ENCODE measurements at places on chromosomes 5 and 9.

DNA sequence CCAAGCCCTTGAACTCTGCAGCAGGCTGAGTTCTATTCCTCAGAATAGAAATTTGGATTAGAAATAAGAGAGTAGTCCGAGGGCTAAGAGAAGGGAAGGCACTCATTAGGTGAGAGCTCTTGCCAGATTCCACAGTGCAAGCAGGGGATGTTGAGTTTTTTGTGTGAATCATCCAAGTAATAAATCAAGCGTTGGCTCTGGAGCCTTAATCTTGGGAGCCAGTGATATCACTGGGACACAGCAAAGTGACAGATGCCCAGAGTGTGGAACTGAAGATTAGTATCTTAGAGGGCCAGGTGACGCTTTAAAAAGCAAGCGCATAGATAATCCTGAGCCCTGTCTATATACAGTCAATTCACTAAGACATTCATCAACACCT, 60.3 kb downstream of the FOXD1 start:
- no peak for DNase-seq

DNA sequence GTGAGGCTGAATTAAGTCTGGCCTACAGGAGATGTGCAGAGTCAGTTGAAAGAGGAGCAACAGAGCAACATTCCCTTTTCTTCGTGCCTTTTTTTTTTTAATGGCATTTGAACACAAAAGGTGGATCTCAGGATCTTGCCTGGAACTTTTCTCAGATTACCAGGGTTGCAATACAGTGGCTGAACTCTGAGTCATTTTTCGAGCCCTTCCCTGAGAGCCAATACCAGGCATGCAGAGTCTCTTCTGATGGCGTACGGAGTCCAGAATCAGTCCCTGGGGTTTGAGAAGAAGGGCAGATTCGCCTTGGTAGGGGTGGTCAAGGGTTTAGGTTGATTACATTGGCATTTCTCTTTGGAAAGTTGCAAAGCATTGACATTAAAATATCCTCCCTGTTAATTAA, 271.5 kb downstream of the GAS1 start:
- DNase-seq: no peak

- DNase-seq: no peak
Measured at GRCh38 chr5:58687079-58687478, 104.2 kb downstream of the RAB3C start.

- DNase-seq: no peak
Measured at GRCh38 chr9:133634081-133634691, 2.0 kb upstream of the DBH start.

- no peak for DNase-seq
Measured at GRCh38 chr9:84300271-84300670, 40.3 kb downstream of the SLC28A3 start.

GRCh38 chr9:16683326-16683725, 187.1 kb downstream of the BNC2 start:
- DNase-seq: no peak

- peak; percentile 28 for DNase-seq
Measured at GRCh38 chr9:121822093-121823085, 171.0 kb downstream of the DAB2IP start.

DNA sequence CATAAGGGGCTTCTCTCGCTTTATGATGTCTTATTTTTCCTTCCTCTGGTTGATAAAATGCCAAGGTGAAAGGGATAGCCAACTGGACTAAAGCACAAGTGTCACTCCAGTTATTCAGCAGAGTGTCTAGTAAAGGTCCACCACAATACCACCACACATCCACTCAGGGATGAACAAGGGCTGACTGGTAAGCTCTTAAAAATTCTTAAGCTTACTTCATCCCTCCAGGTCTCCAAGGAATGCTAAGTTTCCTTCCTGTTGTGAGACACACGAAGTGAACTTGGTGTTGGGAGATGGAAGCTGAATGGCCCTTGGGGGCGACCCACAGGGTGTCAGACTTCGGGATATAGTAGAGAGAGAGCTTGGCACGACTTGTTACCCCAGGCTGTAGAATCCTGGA, 3.2 kb upstream of the HMGCS1 start:
- DNase-seq: no peak

GRCh38 chr5:1720396-1721110, 79.1 kb downstream of the MRPL36 start:
- DNase-seq: no peak

- no peak for DNase-seq
Measured at GRCh38 chr5:142796492-142797109, 26.4 kb downstream of the ARHGAP26 start.

DNA sequence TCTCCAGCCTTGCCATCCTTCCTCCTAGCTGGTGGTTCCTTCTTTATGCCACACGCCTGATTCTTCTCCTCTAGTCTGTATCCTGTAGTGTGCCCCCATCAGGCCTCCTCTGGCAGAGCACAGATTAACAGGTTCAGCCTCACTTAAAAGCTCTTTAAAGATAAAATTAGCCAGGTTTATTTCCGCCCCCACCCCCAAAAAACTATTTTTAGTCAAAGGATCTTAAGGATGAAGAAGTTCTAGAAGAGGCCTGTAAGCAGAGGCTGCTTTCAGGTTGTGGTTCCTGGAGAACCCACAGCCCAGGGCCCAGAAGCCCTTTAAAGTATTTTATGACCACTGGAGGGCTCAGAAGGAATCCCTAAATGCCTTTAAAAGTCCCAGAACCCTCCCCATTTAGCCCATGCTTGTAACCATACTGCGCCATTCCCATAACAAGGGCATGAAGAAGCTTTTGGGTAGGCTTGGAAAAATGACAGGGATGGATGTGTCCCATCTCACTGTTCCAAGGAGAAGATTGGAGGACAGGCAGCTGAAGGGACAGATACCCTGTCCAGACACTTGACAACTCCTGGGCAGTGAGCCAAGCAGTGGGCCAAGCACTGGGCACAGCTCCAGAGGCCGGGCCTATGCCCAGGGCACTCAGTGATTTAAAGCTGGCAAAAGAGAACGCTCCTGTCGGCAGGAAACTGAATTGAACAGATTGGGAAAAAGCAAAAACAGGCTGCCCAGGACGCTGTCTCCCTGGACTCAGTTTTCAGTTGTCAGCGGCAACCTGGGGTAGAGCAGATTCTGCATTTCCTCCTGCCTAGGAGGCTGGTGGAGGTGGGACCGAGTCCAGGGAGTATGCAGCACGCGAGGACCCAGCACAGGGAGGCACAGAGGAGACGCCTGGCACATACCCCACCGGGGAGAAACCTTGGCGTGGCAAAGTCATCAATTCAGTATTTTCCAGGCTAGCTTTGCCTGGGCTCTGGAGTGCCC, 106.3 kb upstream of the SSBP2 start:
- DNase-seq: peak; percentile 76

DNA sequence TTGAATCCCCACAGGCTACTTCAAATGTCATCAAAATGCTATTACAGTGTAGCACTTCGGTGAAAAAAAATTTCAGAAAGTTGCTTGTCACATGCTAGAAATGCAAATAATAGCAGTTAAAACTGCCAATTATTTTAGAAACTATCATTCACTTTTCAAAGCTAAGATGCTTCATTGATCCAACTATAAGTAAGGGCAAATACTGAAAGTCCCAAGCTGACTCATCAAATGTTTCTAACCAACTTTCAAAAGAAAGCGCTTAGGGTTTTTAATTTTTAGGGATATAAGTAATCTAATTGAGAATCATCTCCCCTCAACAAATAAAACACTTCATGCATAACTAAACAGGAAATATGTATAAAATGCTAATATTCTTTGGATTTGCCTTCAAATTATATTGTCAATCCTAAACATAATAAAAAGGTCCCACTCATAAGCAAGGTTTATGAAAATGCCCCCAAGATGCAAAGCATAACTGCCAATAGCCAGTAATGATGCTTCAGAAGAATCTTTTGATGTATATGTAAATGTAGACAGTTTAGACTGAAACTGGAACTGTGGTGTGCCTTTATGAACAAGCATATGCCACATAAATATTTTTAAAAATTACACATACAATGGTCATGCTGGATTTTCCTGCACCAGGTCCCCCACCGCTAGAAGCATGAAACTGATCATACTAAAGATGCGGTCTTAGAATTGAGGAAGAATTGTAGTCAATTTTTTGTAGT, 12.2 kb downstream of the ACTL7A start:
- DNase-seq: no peak

- no peak for DNase-seq
Measured at GRCh38 chr5:142840575-142840974, 70.4 kb downstream of the ARHGAP26 start.

DNA sequence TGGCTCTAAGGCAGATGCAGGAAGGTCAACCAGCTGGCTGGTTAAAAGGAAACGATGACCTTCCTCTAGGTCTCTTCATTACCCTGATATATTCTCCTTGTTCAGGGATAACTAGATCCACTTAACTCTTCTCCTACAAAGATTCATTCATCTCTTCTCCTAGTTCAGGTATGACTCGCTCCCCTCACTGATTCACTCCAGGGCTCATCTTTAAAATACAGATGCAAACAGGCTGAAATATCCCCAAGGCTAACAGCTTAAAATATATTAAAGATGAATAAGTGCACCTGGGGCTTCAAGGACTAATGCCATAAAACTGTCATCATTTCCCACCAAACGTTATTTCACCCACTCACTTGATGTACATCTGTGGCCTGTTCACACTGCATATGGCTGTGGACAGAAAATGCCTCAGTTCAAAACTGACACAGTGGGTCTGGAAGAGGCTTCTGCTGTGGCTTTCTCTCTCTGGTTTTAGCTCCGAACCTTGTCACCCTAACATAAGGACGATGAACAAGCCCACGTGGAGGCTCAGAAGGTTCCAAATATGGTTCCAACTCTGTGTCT, 366.9 kb downstream of the DEPDC1B start:
- no peak for DNase-seq

DNA sequence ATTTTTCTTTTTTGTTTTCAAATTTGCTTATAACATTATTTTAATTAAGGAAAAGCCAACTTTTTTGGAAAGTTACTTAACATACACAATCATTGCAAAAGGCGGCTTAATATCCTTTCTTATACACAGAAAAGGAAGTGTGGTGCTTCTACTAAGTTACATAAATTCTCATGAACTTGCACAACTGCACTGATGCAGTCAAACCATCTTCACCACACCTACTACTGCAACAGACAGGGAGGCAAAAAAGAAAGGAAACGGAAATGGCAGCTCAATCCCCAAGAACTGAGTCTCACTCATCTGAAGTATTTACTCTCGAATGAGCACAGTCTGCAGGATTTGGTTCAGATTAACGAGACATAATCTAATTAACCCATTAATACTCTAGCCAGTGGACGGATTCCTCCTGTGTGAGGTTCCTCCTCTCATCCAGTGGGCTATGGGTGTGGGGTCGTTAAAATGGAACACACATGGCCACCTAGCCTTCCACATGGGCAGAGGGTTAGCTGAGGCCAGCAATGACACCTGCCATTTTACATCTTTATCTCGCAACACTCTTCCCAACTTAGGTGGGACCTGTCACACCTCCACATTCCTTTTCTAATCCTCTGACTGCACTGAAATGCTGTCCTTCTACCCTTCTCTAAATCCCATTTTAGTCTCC, 30.0 kb downstream of the GOLM1 start:
- DNase-seq: no peak

Measured in NCI-H1694 (cell line).